ENCODE measurements at places on chromosomes 4 and X. TPM values are rescaled to one million over a fixed set of nuclear protein-coding genes. Genes with fewer than 3 reads are reported as not detected.
A peak's percentile ranks its signal among the peaks of the same experiment; 100 is the strongest.

The BEX5 gene
- total RNA-seq: 4.8 TPM

The CTAG2 gene
- not detected for total RNA-seq

The SOX3 gene
- not detected for total RNA-seq

The VSIG4 gene
- 22.3 TPM for total RNA-seq

The TBX22 gene
- not detected for total RNA-seq

The TBC1D14 gene
- total RNA-seq: 42.5 TPM

The OTUD6A gene
- total RNA-seq: not detected

The SPANXA1 gene
- not detected for total RNA-seq

DNA sequence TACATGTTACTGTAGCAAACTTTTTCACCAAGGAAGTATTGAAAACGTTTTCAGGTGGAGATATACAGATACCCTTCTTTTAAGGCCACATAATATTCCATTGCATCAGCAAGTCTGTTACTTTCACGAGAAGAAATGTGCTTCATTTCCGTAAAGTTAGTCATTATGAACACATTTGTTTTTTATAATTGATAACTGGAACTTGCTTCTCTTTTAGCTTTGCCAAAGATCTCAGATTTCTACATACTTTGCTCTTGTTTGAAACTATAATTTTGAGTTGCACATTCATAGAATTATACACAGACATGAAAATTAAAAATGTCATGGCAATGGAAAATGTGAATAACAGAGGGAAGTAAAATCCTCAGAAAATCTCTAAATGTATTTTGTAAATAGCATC, 128.7 kb upstream of the GIMD1 start:
- no peak for ATAC-seq

DNA sequence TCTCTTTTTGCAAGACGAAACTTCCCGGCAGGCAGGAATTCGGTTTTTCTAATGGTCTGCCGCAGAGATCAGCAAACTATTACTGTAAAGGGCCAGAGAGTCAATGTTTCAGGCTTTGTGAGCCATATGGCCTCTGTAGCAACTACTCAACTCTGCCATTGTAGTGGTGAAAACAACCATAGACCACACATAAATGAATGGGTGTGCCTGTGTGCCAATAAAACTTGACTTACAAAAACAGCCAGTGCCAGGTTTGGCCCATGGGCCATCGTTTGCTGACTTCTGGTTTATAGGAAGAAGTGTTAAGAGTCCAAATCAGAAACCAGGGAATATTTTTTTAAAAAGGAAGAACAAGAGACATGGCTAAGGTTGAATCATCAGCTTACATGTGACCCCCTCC, 163.0 kb downstream of the SH3KBP1 start:
- ATAC-seq: no peak

- no peak for ATAC-seq
Measured at GRCh38 chr4:104966349-104967033, 180.2 kb upstream of the TET2 start.

GRCh38 chr4:89640620-89641366, 196.2 kb downstream of the SNCA start:
- ATAC-seq: no peak

DNA sequence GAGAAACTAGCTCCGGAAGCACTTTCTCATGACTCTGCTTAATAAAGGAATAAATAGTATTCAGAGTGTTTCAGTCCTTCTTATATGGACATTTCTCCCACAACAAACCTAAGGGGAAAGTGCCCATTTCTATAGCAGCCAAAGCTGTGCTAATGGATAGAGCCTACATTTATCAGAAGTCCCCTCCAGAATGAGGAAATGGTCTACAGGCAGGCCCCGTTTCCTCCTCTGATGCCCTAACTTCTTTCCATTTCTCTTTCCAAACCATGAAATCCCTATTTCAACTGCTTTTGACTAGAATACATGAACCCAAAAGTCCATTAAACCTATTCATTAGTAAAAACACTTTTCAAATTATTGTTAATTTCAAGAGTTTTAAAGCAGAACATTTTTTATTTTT, 4.5 kb downstream of the ACSL1 start:
- ATAC-seq: no peak

DNA sequence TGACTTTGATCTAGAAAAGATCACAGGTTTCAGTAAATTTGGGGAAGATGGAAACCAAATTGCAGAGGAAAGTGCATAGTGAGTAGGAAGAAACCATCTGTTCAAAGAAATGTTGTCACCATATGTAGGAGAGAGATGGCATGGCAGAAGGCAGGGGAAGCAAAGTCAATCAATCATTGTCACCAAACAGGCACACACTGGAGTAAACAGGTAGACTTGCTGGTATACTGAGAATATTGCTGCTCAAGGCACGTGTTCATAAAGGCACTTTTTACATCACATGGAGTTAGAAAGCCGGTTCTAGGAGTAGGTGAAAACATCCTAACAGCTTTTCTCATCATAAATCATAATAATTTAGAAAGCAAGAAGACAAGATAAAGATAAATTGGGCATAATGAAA, 550.5 kb upstream of the FAT1 start:
- ATAC-seq: no peak

- no peak for ATAC-seq
Measured at GRCh38 chr4:168386002-168386401, 67.5 kb upstream of the DDX60 start.

DNA sequence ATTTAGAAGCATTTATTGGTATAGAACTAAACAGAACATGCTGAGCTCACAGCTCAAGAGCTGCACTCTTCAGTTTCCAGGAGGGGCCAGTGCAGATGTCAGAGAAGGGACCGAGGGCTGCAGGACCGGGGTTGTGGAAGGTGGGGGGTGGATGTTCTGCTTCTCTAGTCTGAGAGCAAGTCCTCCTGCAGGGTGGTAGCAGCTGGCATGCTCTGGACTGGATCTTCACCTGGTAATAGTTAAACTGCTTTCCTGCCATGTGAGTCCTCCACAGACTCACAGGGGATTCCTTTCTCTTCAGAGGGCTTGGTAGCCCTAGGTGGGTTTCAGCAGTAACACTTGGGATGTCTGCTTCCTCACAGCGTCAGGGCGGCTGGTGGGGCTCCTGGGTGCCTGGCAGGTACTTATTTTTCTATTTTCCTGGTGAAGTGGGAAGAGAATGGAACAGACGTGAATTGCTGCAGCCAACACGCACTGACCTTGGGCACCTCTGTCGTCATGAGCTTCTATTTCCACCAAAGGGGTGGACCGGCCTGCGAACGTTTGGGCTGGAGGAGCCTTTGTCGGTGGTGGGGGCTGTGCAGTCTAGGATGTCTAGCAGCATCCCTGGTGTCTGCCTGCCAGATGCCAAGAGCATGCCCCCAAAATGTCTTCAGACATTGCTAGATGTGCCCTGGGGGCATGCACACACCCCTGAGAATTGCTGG, 2.5 kb downstream of the MAEA start:
- ATAC-seq: no peak

GRCh38 chr4:187995322-187996207, at the start of gene ZFP42:
Gene ZFP42 (plus strand): TSS chr4:187995771. CDS start chr4:188002808, 7,037 bp downstream.
- ATAC-seq: no peak

GRCh38 chrX:13646154-13646549, 6.8 kb upstream of the TCEANC start:
- peak; percentile 48 for ATAC-seq

GRCh38 chrX:1449036-1449822, 3.5 kb downstream of the ASMTL start:
- ATAC-seq: no peak

- ATAC-seq: no peak
Measured at GRCh38 chr4:94351319-94351718, 8.7 kb upstream of the HPGDS start.

GRCh38 chrX:150298841-150299551, 64.1 kb upstream of the MAMLD1 start:
- no peak for ATAC-seq

DNA sequence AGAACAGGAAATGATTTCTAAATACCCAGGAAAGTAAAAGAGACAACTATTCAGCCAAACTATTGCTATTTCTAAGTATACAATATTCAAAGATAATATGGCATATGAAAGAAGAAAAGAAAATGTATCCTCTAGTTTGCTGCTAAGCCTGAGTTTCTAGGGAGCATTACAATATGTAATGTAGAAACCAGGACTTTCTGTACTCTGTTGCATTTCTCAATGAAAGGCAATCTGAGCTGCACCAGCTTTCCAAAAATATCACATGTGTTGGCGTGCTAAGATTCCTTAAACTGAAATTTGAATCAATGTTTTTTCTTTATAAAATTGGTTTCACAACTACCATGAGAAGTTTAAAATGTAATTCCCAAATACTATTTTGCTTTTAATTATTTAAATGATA, 129.6 kb downstream of the ANK2 start:
- ATAC-seq: peak; percentile 60

GRCh38 chrX:148417934-148418333, 82.5 kb upstream of the AFF2 start:
- ATAC-seq: no peak

DNA sequence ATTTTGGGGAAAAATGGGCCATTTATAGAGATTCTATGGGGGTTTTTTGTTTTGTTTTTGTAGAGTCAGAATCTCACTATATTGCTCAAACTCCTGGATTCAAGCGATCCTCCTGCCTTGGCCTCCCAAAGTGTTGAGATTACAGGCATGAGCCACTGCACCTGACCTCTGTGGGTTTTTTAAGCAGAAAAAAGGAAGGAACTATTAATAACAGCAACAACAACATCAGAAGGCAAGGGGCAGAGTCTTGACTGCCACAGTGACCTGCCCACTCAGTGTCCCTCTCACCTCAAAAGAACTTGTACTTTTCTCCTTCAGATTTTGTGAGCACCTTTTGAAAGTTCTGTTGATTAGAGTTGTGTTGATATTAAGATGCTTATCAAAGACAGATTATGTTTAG, 48.1 kb downstream of the FNIP2 start:
- no peak for ATAC-seq

GRCh38 chrX:9662148-9662547, 103.5 kb downstream of the GPR143 start:
- no peak for ATAC-seq

DNA sequence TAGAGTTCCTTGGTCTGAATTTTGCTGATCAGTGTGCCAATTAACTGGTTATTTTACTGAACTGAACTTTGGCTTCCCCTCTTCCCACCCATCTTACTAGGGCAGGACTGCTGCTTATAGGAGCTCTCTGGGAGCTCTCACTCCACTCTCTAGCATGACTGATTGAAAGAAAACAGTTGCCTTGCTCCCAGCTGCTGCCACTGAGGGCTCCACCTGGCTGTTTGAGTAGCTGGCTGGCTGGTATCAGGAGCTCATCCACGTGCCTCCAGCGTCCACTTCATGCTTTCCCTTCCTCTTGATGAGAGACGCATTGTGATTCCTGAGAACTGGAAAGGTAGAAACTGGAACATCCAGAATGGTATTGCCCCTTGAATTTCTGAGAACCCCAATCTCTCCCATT, 73.0 kb upstream of the KLHL13 start:
- no peak for ATAC-seq

- ATAC-seq: no peak
Measured at GRCh38 chrX:77444075-77444474, 3.1 kb upstream of the FGF16 start.

DNA sequence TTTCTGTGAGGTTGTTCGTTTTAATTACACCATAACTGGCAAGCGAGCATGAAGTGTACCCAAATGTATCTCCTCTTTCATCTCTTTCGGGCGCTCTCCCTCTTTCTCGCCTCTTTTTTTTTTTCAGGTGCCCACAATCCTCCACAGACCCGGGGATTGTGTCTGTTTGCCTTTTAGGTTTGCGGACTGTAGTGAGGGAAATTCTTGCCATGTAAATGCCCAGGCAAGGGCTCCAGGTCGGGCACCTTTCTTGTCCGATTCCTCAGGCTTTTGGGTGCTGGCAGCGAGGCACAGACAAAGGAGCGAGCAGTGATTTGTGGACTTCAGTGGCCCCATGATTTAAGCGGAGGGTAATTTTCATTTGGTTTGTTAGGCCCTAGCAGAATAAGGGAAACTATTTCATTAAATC, 1.1 kb upstream of the PHOX2B start:
- no peak for ATAC-seq

- ATAC-seq: no peak
Measured at GRCh38 chr4:54109241-54110018, 9.5 kb downstream of the GSX2 start.

DNA sequence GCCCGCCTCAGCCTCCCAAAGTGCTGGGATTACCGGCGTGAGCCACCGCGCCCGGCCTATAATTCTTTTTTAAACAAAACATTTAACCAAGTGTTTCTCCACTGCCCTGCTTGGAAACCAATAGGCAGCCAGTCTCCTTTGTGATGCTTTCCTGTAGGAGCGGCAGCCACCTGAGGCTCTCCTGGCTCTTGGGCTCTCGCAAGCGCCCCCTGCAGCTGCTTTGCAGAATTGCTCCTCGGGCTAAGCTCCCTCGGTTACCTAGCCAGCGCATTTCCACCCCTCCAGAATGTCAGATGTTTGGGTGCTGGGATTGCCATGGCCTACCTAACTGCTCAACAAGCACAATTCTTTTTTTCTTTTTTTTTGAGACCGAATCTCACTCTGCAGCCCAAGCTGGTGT, 7.7 kb downstream of the S100P start:
- no peak for ATAC-seq

GRCh38 chr4:107619066-107619465, 101.0 kb downstream of the PAPSS1 start:
- peak; percentile 81 for ATAC-seq

DNA sequence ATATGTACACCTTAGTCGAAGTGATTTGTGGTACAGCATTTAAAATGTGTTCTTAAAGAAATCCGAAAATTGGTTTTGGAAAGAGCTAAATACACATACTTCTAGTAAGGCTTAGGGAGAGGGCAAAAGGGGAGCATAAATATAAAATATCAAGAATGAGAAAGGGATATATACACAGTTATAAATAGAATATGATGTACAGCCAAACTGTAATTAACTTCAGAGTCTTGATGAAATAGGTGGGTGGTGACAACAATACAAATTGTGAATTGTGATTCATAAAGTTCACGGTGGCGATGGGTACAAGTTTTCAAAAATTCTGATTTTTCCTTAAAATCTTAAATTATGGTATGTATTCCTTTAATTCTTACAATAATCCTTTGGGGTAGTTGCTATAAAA, 62.2 kb downstream of the KDM6A start:
- ATAC-seq: no peak

- no peak for ATAC-seq
Measured at GRCh38 chr4:91031761-91032160, 904.6 kb downstream of the CCSER1 start.
